ENCODE measurements at places on chromosomes 1 and 21.

GRCh38 chr1:117671781-117672501, 66.1 kb downstream of the TENT5C start:
- peak; percentile 8 for DNase-seq

GRCh38 chr1:58324558-58324957, 222.0 kb downstream of the OMA1 start:
- DNase-seq: no peak

DNA sequence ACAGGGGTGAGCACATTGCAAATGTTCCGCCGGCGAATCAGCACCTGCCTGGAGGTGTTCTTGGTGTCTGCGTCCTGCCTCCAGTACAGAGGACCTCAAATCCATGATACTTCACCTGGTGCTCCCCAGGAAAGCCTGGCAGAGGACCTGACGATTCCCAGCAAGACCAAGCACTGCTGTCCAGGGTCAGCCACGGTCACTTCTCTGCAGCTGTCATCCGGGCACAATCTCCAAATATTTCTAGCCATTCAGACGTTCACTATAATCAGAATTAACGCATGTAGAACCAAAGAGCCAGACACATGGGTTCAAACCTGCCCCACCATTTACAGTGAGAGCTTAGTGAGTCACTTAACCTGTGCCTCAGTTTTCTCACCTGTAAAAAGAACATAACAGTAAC, 74.5 kb downstream of the CLIC6 start:
- DNase-seq: no peak

DNA sequence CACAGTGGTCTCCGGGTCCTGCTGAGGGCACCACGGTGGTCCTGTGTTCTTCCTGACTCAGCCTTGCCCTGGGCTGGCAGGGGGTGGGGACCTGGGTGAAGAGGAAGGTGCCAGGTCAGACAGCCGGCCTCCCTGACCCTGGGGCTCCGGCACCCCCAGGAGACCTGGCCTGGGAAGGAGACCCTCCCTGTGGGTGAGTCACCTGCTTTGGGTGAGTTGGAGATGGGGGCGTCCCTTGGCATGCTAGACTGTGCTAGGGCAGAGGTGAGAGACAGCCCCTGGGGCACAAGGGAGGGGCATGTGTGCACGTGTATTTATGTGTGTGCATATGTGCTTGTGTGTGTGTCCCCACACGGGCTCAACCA, 23.4 kb downstream of the SPSB1 start:
- no peak for DNase-seq

GRCh38 chr1:10751160-10751559, 45.3 kb downstream of the CASZ1 start:
- no peak for DNase-seq

DNA sequence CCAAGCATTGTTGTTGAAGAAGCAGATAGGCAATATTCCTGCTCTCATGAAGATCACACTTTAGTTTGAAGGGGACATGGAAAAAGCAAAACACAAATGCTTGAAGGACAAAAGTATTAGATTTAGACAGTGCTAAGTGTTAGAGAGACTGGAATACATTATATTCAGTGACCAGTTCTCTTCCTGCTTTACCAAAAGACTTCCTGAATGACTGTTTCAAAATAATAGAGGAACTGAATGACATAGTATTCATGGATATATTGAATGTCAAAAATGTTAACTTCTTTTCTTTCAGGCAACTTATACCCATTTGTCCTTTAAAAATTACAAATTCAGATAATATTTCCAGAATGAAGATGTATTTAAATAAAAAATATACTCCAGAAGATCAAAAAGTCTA, 178.0 kb upstream of the IVNS1ABP start:
- DNase-seq: no peak

GRCh38 chr1:225820522-225821120, 10.7 kb downstream of the EPHX1 start:
- no peak for DNase-seq

DNA sequence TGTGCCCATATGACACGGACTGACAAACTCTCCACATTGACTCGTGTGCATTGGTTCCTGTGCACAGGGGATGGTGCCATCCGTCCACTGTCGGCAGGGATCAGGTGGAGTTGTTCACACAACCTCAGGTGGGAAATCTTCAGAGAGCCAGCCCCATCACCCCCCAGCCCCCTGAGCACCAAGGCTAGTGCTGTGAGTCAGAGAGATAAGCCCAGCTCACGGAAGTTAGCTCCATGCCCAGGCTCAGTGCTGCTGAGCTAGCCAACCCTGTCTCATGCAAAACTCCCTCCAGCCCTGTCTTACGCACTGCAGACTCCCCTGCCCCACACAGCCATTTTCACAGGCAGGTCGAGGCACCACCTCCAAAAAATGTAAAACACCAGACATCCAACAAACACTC, 139.0 kb upstream of the NGF start:
- DNase-seq: no peak

- no peak for DNase-seq
Observed at GRCh38 chr1:214337511-214337910, 56.6 kb downstream of the SMYD2 start.

GRCh38 chr1:205447457-205448341, 8.1 kb downstream of the BLACAT1 start:
- DNase-seq: no peak

- DNase-seq: no peak
Observed at GRCh38 chr21:21096956-21097355, 98.7 kb downstream of the NCAM2 start.

DNA sequence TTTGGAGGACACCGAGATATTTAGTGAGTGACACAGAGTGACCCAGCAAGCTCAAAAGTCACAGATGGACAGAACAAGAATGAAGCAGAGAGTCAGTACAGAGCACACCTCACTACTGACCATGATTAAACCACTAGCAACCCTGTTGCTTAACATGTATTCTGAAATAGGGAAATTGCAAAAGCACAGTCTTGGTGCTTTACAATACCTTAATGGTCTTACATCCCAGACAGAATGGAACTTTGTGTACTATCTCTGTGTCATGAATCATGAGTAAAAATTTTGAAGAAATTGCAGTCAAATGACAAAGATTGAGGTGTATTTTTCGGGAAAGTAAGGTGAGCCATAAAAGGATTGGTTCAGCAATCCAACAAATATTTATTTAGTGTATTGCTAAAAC, 2.7 kb upstream of the SAMSN1 start:
- no peak for DNase-seq

DNA sequence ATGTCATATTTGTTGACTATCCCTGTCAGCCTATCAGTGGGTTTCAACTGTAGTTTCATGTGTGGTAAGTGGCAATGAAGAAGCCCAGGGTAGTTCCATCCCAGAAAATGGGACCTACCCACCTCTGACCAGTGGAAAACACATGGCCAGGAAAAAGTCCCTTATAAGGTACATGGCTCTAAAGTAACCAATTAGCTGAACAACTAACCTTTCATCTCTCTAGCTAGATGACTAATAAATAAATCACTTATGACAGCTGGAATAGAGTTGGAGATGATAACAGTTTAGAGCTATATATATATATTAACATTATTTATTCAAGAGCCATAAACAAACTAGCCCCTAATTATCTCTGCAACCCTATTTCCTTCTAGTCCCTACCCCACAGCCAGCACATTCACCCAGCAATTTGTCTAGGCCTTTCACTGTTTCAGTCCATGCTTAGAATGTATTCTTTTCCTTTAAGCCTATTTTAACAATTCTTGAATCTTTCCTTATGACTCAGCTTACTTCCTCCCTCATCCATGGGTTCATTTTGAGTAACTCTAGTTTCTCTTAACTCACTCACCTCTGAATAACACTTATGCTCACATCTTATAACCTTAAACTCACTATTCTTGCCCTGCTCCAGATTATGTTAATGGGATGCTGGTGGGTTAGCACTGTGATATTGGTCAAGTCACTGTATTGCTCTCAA, 83.7 kb downstream of the TNFSF18 start:
- DNase-seq: no peak
